Right kidney (tissue), 9 donors: ENCODE measurements at places on chromosomes 3 and 15.

- DNase-seq: peak; percentile 52
These were observed 43.0 kb downstream of the VGLL4 start for GRCh38 chr3:11600501-11601282.

- no peak for DNase-seq
These were observed 1032.1 kb downstream of the NTRK3 start for GRCh38 chr15:87224404-87224803.

- DNase-seq: no peak
These were observed 598.6 kb upstream of the TBL1XR1 start for GRCh38 chr3:177795859-177796258.

DNA sequence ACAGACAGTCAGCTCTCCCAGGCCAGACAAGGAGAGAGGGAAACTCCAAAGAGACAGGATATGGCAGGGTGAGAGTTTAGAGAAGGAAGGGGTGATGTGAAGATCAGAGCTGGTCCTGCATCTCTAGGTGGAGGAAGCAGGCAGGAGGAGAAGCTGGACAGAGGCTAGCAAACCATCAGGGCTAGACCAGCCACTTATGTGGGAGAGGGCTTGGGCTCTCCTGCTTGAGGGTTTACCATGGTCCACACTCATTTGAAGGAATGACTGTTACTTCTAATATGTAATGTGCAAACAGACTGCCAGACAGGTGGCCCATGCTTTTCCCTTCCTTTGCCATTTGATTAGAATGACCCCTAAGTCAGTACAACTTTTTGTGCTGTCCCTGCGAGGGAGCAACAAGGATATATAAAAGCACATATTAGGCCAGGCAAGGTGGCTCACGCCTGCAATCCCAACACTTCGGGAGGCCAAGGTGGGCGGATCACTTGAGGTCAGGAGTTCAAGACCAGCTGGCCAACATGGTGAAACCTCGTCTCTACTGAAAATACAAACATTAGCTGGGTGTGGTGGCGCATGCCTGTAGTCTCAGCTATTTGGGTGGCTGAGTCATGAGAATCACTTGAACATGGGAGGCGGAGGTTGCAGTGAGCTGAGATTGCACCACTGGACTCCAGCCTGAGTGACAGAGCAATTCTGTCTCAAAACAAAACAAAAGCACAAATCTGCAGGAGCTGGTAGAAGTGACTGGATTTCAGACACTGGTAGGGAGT is 41.0 kb upstream of the MANF start:
- no peak for DNase-seq

- no peak for DNase-seq
These were observed 98.0 kb downstream of the KCNAB1 start for GRCh38 chr3:156218353-156218744.

DNA sequence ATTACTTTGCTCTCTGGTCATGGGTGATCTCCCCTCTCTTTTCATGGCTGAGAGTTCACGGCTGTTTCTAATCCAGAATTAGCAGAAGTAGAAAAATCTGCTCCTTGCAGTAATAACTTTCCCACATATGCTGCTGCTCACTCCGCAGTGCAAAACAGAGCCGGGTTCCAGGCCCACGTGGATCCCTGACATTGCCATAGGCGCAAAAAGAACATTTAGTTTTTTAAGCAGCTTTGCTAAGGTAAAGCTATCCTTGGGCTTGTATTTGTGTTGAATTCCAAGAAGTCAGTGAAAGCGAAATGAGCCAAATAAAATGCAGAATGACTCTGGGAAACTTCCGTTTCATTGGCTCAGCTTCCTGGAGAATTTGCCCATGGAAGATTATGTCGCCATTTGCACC is 633.7 kb upstream of the SUCLG2 start:
- peak; percentile 7 for DNase-seq

GRCh38 chr3:186273586-186273985 is 88.4 kb downstream of the DGKG start:
- no peak for DNase-seq

DNA sequence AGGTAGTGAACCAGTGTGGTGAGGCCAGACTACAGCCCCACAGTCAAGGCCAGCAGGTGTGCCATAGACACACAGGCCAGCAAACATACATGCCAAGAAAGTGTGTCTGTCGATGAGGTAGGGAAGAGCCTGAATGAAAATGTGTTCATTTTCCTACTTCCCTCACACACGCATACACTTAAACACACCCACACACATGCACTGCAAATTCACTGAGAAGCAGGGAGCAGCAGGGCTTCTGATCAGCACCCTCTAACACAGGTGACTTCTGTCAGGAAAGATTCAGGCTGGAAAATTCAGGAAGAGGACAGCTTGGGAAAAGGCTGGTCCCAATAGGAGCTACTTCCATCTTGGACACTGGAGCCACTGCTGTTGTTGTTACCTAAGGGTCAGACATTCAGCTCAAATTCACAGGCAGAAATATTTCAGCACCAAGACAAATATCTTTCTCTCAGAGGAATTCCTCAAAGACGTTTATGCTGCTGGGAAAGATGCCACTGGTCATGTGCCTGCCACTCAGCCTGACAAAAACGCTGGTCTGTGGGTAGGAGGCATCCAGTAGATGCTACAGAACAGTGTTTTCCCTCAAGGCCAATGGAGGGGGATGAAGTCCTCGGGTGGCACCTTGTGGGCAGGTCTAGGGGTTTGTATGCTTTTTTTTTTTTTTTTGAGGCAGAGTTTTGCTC is 40.9 kb upstream of the LARS2 start:
- DNase-seq: no peak

- no peak for DNase-seq
These were observed 70.4 kb downstream of the ARPP21 start for GRCh38 chr3:35709691-35710090.
